Ovary (tissue), 10 donors: ENCODE measurements at places on chromosomes 16 and 17. TPM values are rescaled to one million over a fixed set of nuclear protein-coding genes. Genes with fewer than 3 reads are reported as not detected.

DNA sequence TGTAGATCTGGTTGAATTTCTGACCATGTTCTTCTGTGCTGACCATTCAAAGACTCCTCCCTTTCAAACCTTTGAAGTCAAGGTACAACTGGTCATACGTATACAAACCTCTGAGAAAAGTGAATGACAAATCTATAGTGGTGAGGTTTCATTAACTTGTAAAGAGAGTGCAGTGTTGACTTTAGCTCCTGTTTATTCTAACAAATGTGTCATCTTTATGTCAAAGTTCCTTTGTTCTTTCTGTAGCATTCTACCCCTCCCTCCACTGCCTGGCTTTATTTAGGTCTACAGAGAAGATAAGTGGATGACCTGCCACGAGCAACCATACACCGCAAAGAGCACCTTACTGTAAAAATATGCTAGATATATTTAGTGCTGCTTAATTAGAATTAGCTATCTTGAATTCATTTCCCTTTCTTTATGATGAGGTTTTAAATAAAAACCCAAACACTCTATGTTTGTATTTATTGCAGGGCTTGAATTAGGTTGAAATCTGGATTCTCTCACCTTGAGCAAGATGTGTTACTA, 520.0 kb upstream of the CDH11 start:
- no peak for DNase-seq

DNA sequence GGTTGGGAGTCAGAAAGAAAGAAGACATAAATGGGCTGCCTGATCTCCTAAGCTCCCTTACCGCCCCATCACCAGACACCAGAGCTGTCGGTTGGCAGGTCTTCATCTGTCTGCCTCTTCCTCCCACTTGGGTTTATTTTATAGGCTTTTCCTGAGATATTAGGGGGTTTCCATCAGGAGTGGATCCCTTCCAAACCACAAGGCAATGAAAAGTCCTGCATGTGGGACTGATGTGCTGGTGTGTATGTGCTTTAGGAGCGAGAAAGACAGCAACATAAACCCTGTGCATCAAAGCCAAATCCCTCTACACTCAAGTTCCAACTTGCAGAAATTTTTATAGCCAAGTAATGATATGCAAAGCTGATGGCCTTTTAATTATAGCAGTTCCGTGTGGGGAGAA, 389.5 kb downstream of the SLC39A11 start:
- no peak for DNase-seq

DNA sequence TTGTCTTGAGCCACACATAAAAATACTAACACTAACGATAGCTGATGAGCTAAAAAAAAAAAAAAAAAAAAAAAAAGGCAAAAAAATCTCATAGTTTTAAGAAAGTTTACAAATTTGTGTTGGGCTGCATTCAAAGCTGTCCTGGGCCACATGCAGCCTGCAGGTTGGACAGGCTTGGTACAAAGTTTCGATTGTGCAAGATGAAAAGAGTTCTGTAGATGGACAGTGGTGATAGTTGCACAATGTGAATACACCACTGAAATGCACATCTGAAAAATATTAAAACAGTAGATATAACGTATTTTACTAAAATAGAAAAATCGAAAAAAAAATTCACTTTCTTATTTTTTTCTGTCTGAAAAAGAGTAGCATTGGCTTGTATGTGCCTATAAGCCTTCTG, 42.9 kb downstream of the AMFR start:
- no peak for DNase-seq

GRCh38 chr17:18041776-18042175, 2.6 kb downstream of the GID4 start:
- DNase-seq: no peak

The TP53TG3 gene
- not detected for total RNA-seq

The EPOP gene
- 0.83 TPM for total RNA-seq

The PRAC2 gene
- total RNA-seq: not detected

The EPX gene
- total RNA-seq: not detected
